ENCODE measurements at places on chromosomes 6 and 20.

GRCh38 chr20:50844430-50845100 is 49.7 kb downstream of the BCAS4 start:
- DNase-seq = no peak

DNA sequence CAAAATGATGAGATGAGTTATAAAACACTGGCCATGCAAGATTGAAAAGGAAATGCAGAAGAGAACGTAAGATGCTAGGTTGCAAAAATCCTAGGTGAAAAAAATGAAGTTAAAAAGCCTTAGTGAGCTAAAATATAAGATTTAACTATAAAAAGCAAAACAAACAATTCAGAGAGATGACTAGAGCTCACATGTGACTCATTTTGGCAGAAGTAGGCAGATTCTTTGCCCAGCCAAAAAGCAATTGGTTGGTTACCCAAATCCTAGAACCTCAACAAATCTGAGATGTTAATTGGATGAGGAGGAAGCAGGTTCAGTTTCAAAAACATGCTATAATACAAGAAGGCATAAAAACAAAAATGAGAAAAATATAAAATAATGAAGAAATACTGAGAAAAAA is 249.1 kb downstream of the OGFRL1 start:
- DNase-seq = no peak

DNA sequence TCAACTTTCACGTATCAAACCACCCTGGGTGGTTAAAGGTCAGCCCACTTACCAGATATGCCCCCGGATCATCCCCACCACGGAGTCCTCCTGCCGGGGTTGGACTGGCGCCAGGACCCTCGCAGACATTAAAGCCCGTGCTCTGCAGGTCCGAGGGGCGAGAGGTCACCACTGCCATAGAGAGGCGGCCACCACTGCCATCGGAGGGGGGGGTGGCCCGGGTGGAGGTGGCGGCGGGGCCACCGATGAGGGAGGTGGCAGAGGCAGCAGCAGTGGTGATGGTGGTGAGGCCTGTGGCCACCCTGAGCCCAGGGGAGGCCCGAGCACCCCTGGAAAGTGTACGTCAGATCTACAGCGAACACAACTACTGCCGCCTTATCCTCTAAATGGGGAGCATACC is 76.3 kb downstream of the ASXL1 start:
- no peak for DNase-seq

GRCh38 chr6:116925088-116925794 is 48.2 kb downstream of the RFX6 start:
- DNase-seq = no peak

- DNase-seq = no peak
Measured at GRCh38 chr20:60628749-60629148, 623.3 kb upstream of the CDH4 start.

GRCh38 chr6:85096976-85097375 is 332.6 kb upstream of the TBX18 start:
- DNase-seq = no peak

- DNase-seq = no peak
Measured at GRCh38 chr6:160124605-160125004, 3.0 kb downstream of the SLC22A1 start.

GRCh38 chr20:1702328-1702727 is 44.7 kb upstream of the SIRPG start:
- DNase-seq = no peak

GRCh38 chr6:14770572-14770971 is 475.3 kb upstream of the JARID2 start:
- DNase-seq = no peak

- DNase-seq = peak; percentile 47
Measured at GRCh38 chr20:25008388-25009217, 16.1 kb upstream of the APMAP start.

DNA sequence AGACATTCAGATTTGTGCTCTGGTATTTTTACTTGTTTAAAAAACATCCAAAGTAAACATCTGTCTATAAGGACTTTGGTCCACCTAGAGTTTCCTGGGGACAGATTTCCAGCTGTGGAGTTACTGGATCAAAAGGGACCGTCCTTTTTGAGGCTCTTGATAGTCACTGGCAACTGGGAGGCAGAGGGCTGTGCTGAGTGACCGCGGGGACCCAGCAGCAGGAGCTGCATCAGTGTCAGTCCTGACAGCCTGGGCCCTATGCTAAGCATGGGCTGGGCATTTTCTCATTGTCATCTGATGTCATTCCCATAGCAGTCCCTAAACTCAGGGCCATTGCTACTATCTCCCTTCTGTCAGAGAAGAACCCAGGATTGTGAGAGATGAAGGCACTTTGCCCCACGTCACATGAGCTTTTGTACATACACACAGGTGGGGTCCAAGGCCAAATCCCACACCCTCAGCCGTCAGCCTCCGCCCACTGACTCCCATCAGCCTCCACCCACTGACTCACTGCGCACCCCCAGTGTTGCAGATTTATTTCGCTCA is 293.8 kb downstream of the TAF4 start:
- DNase-seq = peak; percentile 58

GRCh38 chr6:56954403-56955170 is at the start of gene BEND6:
Gene BEND6 (plus strand): TSS chr6:56955107. CDS start chr6:56981811, 26,704 bp downstream.
- DNase-seq = no peak

- DNase-seq = peak; percentile 81
Measured at GRCh38 chr6:83430611-83431544, at the start of gene ME1. Gene ME1 (minus strand): TSS chr6:83431051. CDS start chr6:83430954, 97 bp downstream.

DNA sequence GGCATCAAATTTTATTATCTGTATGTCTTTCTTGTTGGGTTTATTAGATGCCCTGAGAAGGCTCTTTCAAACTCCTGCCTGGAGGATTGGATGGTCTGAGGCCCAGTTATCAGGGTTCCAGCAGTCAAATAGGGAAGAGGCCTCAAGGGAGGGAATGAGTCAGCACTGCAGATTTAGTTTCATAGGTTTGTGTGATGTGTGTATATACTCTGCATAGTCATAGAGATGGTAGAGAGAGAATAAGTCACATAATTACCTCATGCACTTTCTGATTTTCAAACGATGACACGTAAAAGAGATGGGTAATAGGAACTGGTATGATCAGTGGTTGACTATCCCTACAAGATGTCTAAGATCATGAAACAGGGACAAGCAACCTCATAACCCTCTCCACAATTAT is 82.1 kb downstream of the ADAT2 start:
- DNase-seq = no peak

DNA sequence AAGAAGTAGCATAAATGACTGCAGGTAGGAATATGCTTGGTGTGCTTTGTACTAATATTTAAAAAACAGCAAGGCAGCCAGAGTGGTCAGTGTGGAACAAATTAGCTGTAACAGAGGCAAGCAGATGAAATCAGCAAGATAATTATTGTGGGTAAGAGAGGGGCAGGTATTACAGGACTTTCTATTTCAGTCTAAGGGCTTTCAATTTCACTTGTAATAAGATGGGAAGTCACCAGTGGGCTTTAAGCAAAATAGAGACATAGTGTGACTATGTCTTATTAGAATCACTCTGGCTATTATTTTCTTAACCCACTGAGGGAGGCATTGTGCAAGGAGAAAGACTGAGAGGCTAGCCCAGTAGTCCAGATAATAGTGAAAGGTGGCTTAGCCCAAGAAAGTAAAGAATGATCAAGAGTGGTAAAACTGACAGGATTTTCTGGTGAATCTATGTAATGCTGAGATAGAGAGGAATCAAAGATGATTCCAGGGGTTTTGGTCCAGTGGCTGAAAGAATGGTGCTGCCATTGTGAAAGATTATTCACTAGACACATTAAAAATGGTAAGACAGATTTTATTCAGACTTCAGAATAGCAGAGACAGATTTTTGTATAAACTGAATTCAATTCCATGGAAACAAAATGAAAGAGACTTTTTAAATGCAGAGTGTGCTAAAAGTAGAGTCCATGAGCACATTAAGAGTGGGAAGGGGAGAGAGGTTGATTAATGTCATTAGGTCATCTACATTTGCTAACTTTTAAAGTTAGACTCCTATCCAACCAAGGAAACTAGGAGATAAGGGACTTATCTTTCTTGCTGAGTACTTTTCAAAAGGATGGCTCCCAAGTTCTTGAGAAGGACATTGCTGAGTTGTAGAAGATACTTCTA is 1136.0 kb downstream of the HACE1 start:
- DNase-seq = no peak

DNA sequence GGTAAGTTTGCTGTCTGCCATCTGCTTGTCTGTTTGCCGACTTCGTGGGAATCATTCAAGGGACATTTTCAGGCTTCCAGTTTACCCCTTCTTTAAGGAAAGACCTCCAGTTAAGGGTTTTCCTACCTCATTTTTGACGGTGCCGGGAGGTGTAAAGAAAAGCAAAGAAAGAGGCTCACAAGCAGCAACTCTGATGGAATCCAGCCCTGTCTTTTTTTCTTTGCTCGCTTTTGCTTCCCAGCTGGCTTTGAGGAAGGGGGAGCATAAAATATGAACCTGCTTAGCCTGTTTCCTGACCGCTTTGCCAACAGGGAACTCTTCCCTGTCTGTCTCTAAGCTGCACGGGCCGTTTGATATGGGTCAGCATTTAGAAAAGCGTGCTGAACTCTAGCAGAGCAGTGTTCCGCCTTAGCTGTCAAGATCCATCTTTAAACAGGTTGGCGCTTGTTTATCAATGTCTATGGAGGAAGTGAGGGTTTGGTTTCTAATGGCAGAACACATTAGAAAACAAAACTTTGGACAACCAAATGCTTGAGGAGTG is 13.8 kb downstream of the SYTL3 start:
- no peak for DNase-seq

GRCh38 chr20:19885939-19886660 is 128.0 kb downstream of the RIN2 start:
- peak; percentile 77 for DNase-seq

DNA sequence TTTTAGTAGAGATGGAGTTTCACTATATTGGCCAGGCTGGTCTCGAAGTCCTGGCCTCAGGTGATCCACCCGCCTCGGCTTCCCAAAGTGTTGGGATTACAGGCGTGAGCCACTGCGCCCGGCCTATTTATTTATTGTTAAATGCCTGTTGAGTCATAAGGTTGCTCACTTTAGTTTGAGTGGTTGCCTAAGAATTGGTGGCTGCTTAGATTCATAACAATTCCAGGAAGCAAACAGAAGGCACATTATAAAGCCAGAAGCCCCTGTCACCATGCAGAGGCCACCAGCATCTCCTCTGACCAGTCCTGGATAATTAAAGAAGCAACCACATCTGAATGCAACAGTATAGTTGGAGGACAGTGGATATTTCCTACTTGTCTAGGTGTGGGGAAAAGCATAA is 24.0 kb upstream of the ARMH2 start:
- no peak for DNase-seq

DNA sequence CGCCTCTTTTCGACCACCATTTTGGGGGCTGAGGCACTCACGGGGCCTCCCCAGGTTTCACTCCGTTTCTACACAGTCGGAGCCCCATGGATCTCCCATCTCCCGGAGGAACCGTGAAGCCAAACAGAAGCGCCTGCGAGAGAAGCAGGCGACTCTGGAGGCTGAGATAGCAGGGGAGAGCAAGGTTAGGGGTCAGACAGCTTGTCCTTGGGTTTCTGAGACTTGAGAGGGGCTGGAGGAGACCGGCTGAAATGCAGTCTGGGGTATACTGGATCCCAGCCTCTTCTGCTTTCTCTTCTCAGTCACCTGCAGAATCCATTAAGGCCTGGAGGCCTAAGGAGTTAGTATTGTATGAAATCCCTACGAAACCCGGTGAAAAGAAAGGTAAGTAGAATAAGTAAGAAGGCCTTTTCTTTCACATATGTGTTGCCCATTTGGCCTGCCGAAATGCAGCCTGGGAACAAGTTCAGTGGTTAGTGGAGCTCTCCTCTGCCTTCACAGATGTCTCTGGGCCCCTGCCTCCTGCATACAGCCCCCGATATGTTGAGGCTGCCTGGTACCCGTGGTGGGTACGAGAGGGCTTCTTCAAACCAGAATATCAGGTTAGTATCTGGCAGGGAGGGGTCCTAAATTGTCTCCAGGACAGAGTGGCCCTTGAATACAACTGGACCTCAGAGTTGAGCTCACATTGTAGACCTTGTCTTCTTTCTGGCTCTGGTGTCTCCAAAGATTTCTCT is 984 bp downstream of the VARS2 start:
- no peak for DNase-seq

DNA sequence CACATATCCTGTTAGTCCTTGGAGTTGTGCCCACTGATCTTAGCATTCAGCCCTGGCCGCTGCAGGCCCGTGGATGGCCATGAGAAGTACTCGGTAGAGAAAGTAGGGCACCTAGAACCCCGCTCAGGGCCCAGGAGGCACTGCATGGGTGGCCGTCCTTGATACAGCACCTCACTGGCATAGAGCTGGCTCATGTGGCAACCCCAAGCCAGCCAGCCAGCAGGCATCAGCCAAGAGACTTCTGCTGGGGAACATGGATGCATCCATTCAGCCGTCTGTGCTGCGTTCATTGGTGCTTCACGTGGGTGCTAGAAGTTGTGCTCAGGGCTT is 10.6 kb downstream of the PYGB start:
- no peak for DNase-seq

GRCh38 chr20:19670829-19671228 is 87.2 kb upstream of the RIN2 start:
- DNase-seq = no peak

DNA sequence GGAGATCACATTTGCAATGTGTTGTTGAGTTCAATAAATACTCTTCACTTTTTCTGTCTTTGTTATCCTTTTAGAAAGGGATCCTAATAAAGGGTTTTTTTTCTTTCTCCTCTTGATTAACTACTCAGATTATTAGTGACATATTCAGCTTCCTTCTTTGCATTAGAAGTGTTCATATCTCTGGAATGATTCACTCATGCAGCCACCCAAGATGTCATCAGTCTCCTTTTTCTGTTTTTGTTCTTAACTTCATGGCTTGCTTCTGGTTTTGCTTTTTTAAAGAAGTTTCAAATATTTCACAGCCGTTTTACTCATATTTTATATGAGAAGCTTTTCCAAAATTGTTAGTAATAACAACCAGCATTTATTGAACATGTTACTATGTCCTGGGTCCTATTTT is 187.6 kb downstream of the TMEM242 start:
- no peak for DNase-seq

DNA sequence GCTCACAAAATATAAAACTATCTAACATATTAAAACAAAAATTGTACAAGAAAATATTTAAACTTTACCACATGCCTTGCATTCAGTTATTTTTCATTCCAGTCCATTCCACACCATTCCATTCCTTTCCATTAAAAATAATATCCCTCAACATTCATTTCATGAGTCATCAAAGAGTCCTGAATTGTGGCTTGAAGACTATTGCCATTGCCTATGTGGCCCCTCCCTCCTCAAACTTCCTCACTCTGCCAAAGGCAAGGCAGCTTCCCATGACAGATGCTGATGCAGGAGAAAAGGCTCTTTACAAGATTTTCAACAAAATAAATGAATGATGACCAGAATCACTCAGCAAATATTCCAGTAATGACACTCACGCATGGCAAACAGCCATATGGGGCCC is 31.7 kb downstream of the IL20RA start:
- DNase-seq = no peak
